ENCODE measurements at places on chromosomes 7 and 10.

GRCh38 chr10:370449-370825 lies 235.2 kb downstream of the ZMYND11 start:
- no peak for DNase-seq

DNA sequence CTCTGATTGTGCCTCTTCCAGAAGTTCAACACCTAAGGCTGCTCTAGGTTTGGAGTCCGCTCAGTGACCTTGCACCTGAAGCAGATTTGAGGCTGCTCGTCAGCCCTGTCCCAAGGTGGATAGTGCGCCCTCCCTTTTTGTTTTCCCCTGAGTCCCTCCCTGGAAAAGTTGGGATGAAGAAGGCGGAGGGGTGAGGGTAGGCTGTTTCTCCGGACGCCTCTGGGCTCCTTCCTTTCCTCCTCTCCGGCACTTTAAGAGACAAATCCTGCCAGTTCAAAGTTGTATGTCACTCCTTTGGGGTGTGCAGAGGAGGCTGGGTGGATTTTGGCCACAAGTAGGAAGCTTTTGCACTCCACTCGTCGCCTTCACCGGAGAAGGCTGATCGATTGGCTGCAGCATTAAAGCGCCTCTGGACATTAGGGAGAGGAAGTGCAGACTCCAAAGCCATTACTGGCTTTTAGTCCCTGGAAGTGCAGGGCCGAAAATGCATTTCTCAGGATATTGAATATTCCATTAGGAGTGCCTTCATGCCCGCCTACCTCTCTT lies 81.9 kb upstream of the PRKG1 start:
- no peak for DNase-seq

- no peak for DNase-seq
Measured at GRCh38 chr10:14645239-14645960, 129.3 kb downstream of the FAM107B start.

DNA sequence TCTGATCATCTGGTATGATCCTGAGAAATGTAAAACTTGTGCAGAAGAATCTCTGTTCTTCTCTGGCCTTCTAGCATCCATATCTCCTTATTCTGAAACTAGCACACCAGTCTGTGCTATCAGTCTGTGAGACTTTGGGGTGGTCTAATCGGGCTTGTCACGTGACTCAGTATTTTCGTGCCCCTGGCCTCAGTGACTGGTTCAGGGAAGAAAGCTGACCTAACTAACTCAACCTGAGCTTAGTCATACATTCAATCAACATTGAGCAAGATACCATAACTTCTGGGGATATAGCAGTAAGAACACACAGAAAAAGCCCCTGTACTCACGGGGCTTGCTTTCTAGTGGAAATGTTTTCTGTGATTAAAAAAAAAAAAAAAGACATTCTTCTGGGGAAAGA lies 109.3 kb downstream of the DKK1 start:
- no peak for DNase-seq

DNA sequence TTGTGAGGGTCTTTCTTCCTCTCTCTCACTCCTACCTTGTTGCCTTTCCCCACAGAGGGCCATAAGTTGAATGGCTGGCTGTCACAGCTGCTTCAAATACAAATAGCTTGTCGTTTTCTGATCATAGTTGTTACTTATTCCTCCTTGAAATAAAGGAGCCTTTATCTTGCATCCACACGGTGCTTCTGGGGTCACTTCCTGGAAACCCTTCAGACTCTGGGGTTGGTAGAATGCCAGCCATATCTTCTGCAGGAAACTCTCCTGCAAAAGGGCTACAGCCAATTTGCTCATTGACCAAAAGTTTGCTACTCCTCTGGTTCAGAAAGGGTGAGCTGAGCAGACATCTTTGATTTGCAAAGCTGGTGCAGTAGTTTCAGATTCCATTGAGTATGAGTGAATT lies 70.4 kb downstream of the FAM185A start:
- DNase-seq, result no peak

- DNase-seq, result no peak
Measured at GRCh38 chr7:143352531-143353002, 9.9 kb downstream of the FAM131B start.

GRCh38 chr10:86614853-86615252 lies 39.5 kb upstream of the OPN4 start:
- no peak for DNase-seq

DNA sequence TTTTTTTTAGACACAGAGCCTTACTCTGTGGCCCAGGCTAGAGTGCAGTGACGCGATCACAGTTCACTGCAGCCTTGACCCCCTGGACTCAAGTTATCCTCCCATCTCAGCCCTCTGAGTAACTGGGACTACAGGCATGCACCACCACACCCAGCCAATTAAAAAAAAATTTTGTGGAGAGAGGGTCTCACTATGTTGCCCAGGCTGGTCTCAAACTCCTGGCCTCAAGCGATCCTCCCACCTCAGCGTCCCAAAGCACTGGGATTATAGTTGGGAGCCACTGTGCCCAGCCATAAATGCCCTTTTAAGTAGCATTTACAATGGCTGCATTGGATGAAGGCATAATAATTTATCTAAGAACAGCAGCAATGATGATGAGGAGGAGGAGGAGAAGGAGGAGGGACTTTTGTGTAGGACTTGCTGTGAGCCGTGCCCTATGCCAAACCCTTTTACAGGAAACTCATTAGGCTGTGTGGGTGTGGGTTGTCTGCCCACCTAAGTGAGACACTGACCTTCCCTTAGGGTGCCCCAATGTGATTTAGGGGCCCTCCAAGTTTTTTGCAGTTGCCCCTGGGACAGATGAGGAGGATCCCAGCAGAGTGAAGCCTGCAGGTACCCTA lies 51.1 kb downstream of the EEPD1 start:
- no peak for DNase-seq

DNA sequence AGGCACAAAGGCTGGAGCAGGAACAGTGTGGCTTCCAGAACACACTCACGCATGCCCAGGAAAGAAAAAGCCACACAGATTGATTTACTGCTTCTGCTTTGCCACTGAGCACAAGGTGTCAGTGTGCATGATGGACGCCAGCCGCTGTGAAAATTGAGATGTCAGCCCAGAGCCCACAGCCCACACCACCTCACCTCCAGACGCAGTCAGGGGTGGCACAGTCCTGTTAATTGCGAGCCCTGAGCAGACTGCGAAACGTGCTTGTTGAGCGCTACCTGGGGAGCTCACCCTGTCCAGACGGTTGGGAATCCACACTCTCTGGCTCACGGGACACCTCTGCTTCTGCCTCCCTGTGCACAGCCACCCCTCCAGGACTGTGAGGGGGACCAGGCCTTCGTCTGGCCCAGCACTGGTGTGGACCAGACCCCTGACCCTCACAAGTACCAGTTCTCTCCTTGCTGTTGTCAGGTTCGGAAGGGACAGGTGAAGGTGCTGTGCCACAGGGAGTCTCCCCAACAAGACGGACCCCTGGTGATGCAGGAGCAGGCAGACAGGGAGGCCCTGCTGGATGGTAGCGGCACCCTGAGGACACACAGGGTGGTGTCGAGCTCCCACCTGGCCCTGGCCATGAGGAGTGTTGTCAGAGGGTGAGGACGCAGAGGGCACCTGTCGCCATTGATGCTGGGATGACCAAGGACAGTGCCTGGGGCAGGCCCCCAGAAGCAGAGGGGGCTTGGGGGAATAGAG lies 15.3 kb downstream of the RASGEF1A start:
- DNase-seq, result no peak

DNA sequence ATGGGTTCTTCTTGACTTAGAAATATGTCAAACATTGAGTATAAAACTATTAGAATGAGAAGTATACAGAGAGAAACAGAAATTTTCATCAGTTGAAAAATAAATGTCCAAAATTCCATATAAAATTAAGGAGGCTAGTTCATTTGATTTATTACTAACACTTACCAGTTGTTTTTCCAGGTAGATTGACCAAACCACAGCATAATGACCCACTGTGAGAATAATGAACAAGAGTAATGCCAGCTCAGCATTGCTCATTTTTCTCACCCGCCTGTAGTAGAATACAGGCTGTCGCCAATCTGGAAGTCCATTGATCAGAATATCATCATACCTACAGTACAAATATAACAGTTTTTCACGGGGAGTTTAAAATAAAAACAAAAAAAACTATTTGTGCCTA lies 82.9 kb downstream of the DNAJC1 start:
- DNase-seq, result no peak

DNA sequence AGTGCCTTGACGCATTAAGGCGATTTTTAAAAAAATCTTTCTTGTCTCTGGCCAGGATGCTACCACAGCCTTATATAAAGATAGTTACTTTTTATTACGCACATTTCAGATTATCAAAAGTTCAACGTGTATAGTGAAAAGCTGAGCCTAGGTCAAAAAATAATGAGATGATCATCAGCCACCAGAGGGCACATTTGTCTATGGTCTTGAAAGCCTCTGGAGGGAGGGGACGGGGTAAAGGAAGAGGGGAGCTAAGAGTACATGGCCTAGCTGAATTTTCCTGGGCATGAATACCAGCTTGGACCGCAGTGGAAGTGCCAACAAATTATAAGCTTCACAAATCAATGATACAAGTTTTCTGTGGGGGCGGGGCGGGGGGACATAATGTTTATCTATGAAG lies 285.9 kb upstream of the SMIM30 start:
- DNase-seq, result no peak

DNA sequence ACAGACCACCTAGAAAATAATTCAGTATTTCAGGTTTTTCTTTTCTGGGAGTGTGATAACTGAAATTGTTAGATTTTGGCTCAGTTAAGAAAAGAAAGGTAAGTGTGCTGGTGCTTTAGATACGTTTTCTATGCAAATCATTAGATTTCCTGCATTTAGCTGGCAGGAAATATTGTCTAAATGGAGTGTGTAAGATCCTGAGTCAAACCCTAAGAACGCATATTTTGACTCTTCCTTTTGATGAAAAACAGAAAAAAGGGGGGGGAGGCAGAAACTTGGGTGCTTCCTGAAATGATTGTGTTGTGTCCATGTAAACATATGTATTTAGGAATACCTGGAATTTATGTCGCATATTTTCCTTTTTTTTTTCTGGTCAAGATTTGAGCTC lies 1.2 kb downstream of the GRK5 start:
- no peak for DNase-seq

GRCh38 chr10:46293832-46294640 lies 7.2 kb downstream of the ANTXRL start:
- no peak for DNase-seq

GRCh38 chr7:142439739-142440138 lies 181.9 kb upstream of the PRSS58 start:
- DNase-seq, result no peak

DNA sequence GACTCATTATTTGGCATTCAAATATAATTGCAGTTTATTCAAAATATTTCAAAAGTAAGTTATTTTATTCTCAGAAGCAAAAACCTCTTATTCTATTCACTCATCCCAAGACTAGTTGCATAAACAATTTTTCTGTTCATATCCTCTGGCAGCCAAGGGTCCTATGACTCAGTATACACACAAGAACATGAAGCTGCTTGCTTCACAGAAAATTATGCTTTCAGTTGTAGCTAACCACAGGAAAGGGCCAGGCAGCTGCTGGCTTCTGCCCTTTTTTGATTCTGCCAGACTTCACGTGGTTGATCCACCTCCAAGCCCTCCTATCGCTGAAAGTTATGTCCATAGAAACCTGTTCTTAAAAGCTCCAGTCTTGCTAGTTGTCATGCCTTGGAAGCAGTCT lies 108.8 kb downstream of the ABCA13 start:
- no peak for DNase-seq

DNA sequence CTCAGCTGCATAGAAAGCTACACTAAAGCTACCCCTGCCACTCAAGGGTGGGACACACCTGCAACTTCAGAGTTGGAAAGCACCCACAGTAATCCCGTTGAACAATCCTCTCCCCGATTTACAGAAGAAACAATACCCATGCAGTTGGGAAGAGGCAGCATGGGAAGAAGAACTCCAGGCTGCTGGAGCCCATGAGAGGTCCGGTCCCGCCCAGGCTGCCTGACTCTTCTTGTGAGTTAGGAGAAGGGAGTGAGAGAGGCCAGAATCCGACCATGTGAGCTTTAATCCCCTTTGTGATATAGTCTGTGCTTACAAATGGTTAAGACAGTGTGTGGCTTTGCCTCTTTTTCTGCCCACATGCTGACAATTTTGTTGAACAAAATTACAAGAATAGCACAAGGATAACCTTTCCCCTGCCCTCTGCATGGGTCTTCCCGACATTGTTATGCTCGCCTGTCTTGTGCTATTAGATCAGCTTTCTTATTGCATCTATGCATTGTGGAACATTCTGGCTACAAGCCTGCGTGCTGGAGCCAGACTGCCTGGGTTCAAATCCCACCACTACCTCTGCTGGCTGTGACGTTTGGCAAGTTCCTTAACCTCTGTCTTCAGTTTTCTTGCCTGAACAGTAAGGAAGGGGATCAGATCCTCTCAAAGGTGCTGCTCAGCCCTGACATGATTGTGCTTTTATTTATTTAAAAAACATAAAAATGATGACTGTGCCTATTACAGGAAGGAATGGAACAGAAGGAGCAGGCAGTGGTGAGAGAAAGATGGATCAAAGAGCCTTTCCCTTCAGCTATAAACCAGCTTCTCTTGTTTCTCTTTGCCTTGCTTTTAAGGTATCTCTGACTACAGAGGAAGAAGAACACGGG lies 56.0 kb downstream of the BPGM start:
- DNase-seq, result no peak

- no peak for DNase-seq
Measured at GRCh38 chr7:114656466-114656865, 241.9 kb downstream of the FOXP2 start.

DNA sequence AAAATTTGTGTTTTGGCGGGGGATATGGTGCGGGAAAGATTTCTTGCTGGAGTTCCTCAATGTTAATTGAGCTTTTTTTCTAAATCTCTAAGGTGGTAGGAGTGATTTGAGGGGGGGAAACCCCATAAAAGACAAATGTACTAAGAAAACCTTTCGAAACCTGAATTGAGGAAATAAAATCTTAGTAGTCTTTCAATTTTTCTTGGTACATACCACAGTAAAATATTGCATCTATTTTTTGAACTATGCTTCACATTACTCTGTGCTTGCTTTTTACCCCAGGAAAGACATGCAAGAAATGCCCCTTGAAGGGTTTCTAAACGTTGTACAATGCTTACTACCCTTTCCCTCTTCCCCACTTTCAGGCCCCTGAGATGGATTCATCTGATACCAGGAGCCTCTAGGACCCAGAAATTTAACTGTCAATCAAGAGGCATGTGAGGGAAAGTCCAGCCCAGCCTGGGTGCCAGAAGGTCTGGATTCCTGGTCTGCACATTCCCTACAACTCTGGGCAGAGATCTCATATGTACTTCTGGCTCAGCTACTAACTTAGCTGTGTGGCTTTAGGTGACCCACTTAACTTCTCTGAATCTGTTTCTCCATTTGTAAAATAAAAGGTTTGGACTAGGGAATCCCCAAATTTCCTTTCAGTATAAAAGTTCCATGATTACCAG lies 5.8 kb upstream of the PDCD4 start:
- no peak for DNase-seq

- DNase-seq, result no peak
Measured at GRCh38 chr10:60627778-60628748, 150.2 kb upstream of the CDK1 start.

- no peak for DNase-seq
Measured at GRCh38 chr7:157014635-157015555, 4.4 kb upstream of the MNX1 start.

GRCh38 chr7:80950550-80950967 lies 31.7 kb upstream of the SEMA3C start:
- no peak for DNase-seq
